KG1 (cell line): ENCODE measurements at places on chromosomes 6 and 20.

- DNase-seq, result peak; percentile 40
Measured at GRCh38 chr6:136317021-136317694, 27.5 kb upstream of the BCLAF1 start.

DNA sequence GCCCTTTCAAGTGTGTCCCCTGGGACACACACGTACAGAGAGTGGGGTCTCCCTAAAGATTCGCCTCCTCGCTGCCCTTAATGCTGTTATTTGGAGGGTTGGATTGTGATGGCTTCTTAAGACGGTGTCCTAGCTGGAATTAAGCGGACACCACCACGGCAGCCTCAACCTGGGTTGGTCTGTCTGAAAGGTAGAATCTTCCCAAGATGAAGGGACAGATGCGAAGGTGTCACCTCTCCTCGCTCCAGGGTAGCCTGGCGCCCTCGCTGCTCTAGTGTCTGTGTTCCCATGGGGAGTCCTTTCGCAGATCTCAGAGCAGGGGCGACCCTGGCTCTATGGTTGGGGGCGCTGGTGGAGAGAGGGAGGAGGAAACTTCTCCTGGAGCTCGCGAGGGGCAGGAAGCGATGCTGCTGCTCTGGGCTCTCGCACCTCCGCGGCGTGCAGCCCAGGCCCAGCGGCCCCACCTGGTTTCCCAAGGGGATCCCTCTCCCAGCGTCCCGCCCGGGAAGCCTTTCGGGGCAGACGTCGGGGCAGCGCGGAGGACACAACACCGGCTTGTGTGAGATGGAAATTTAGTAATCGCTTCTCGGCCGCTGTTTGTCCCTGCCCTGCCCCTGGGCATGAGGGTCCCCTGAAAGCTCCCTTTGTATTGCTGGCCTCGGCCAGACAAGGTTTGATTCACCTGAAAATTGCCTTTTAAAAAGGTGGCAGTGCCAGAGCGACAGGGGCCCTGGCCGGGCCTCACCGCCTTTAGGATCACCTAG lies 1.7 kb downstream of the RSPO3 start:
- no peak for DNase-seq

- peak; percentile 36 for DNase-seq
Measured at GRCh38 chr6:32192608-32193039, at the start of gene GPSM3. Gene GPSM3, minus strand, starts transcription at chr6:32192643. Its CDS starts 130 bp downstream, at chr6:32192513.

GRCh38 chr6:106220485-106220884 lies 105.1 kb downstream of the ATG5 start:
- DNase-seq, result no peak

DNA sequence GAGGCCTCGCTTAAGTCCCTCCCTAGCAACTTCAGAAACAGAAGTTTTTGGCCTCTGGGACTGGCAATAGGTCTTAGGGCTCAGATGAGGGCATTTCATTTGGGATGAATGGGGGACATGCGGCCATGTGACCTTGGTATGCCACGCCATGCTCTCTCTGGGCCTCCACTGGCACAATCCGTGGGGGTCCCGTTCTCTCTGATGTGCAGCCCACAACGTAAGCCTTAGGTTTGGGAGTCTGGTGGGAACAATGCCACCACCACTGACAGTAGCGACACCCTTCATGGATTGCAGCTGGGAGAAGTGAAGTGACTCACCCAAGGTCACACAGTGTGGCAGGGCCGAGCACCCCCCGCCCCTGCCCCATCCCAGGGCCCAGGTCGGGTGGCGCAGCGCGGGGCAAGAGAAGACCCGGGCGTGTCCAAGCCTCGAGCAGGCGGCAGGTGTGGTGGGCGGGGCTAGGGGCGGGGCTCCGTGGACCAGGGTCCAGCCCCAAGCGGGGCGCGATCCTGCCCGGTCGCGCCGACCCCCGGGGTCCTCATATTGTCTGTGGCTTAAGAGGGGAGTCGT lies 864 bp upstream of the CEBPB start:
- DNase-seq, result no peak

GRCh38 chr6:28413681-28414080 lies 14.1 kb upstream of the ZSCAN12 start:
- DNase-seq, result no peak

DNA sequence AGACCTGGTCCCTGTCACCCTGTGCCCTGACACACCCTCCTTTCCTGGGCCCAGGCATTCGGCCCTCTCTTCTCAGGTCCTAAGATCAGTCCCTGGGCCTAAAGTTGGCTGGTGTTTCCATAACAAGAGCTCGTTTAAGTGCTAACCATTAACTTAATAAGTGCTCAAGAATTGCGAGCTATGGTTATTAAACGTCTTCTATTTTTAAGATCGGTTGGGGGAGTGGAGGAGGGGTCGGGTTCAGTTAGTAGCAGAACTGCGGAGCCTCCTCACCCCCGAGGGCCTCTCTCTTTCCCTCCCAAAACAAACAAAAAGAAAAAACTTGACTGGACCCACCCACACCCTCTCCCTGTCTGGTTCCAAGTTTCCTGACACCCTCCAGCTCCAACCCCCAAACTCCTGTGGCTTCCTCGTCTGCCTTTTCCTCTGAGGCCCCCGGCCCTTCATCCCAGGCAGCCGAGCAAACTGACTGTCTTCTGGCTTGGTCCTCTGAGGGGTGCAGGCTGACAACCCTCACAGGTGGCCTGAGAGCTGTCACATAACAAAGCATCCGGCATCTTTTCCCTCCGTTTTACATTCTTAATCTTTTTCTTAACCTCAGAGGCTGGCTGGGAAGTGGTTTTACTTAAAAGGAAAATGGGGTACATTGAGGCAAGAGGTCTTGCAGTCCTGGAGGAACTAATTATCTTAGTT lies 2.0 kb downstream of the STK35 start:
- DNase-seq, result no peak

DNA sequence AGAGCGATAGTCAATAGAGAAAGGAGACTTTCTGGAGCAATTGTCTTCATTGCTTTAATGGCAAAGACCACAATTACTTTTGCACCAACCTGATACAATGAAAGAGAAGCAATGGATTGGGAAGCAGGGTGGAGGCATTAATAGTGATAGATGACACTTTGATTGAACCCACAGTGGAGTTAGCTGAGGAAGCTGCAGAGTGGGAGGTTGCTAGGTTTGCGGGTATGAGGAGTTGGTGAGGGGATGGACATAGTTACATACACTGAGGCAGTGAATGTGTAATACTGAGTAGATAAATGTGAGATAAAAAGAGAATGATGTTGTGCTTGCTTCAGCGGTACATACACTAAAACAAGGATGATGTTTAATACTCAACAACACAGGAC lies 91.9 kb downstream of the AKAP7 start:
- no peak for DNase-seq

GRCh38 chr20:36886859-36887751 lies 11.2 kb downstream of the TLDC2 start:
- DNase-seq, result peak; percentile 52

- no peak for DNase-seq
Measured at GRCh38 chr20:49054056-49054643, 8.0 kb downstream of the CSE1L start.

DNA sequence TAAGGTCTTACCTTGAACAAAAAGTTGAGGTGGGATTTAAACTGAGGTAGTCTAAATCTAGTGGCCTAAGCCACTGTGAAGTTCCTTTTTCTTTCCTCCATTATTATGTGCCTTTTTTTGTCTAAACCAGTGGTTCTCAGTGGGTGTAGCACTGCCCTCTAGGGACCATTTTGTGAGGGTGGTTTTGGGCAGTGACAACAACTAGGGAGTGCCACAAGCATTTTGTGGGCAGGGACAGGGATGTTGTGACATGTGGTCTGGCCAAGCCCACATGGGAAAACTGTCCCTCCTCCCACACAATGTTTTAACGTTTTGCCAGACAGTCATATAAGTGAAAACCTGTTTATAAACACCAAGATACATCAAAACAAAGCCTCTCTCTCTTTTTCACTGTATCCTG lies 899.4 kb upstream of the FLRT3 start:
- DNase-seq, result peak; percentile 1

GRCh38 chr6:5279891-5280338 lies 18.6 kb downstream of the FARS2 start:
- no peak for DNase-seq

DNA sequence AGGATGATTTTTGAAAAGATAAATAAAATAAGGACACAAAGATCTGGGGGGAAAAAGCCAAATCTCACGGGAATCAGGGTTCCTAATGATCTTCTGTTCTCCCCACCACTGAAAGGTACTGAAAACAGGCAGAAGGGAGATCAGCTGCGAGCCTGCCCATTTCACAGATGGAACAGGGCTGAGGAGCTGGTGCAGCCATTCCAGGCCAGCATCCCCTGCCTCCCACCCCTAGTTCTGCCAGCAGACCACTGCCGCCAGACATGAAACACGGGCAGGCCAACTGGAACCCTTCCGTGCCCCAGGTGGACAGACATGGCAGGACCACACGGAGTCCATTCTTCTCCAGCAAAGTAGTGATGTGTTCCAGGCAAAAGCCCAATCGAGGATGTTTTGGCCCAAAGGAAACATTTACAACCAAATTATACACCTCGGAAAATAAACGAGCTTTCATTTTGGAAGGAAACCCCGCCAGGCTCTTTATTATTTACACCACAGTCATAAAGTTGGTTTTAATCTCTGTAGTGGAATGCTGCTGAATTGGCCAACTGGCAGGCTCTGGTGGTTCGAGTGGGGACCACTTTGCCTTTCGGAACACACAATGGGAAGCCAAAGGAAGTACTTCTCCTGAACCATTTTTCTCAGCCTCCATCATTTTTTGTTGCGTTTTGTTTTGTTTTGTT lies 28.2 kb downstream of the ISM1 start:
- no peak for DNase-seq

DNA sequence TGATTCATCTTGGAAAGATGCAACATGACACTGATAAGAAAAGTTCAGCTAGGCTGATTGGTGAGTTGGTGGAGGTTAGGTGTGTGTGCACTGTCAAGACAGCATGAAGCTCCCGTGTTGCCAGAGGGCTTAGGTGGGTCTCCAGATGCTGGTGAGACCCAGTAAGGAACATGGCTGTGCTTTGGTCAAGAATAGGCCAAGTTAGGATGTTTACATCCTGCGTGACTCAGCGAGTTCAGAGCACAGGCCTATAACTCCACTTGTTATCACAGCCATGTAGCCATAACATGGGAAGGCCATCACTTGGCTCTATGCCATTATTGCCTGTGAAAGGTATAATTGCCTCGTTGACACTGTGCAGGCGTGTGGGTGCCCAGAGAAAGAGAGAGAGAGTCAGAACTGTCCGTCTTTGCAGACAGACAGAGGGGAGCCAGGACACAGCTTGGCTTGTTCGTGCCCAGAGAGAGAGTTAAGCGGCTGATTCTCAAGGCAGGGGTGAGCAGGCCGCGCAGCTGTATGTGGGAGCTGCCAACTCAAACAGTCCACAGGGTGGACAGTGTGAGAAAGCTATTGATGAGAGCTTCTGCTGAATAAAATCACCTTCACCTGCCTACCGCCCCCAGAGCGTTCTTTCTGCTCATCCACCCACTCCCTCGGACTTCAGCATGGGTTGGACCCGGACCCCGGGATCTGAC lies 43.5 kb downstream of the OR2B6 start:
- no peak for DNase-seq

DNA sequence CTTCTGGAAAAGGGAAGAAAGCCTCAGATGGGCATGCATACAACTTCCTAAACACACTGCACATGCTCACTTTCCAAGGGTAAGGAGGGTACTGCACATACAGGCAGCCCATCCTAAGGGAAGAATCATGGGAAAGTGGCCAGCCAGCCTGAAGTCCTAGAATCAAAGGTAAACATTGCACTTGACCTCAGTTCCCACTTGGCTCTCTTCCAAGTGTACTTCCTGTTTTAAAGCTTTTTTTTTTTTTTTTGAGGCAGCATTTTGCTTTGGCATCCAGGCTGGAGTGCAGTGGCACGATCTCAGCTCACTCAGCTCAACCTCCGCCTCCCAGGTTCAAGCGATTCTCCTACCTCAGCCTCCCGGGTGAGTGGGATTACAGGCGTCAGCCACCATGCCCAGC lies 225.3 kb upstream of the EPHA7 start:
- no peak for DNase-seq

GRCh38 chr6:54970337-54970736 lies 123.8 kb downstream of the FAM83B start:
- DNase-seq, result no peak

DNA sequence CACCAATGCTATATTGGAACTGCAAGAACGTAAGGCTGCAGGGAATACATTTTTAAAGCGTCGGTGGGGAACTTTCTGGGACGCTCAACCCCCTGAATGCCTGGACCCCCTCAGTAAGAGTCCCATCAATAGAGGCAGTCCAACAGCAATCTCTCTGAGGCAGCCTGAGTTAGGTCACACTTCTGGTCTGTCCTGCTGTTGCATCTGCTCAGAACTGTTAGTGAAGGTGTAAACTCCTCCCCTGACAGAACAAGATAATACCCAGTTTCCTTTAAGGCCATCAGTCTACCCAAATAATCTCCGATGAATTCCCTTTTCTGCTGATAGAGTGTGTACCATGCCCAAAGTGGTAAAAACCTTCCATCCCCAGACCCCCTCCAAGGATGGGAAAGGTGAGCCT lies 1.1 kb upstream of the RNGTT start:
- DNase-seq, result no peak

- no peak for DNase-seq
Measured at GRCh38 chr6:56724455-56724854, 81.8 kb upstream of the DST start.
